Stimulated activated CD4-positive, alpha-beta T cell treated with anti-CD3 and anti-CD28 coated beads, TNF-alpha, amount 100 ng/mL, for 1 hour (primary cell): ENCODE measurements at places on chromosomes 16 and 17.

DNA sequence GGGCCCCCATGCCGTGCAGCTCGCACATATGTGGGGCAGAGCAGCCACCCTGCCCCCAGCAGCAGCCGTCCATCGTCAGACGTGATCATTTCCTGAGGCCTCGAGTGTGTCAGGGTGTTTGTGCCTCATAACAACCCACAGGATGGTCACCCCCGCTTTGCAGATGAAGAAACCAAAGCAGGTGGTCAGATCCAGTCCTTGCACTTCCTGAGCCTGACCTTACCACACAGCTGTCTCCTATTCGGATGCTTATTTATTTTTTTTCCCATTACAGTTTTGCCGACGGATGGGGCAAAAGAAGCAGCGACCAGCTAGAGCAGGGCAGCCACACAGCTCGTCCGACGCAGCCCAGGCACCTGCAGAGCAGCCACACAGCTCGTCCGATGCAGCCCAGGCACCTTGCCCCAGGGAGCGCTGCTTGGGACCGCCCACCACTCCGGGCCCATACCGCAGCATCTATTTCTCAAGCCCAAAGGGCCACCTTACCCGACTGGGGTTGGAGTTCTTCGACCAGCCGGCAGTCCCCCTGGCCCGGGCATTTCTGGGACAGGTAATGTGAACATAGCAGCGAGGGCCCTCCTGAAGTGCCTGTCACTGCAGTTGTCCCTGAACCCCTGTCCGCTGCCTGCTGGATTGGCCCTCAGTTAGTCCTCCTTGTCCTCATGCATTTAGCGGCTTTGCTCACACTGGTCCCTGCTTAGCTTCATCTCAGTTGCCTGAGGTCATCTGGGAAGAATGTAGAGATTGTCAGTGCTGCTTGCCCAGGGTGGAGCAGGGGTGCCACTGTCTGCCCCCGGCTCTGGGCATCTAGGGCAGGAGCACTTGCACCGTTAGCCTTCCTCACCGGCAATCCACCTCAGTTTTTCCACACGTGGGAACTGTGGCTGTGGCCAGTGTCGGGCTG is 1.4 kb downstream of the MPG start:
- DNase-seq = no peak

- no peak for DNase-seq
These were observed 3.3 kb downstream of the COL1A1 start for GRCh38 chr17:50198026-50198669.

- no peak for DNase-seq
These were observed 3.5 kb upstream of the ADGRG1 start for GRCh38 chr16:57624806-57625500.

DNA sequence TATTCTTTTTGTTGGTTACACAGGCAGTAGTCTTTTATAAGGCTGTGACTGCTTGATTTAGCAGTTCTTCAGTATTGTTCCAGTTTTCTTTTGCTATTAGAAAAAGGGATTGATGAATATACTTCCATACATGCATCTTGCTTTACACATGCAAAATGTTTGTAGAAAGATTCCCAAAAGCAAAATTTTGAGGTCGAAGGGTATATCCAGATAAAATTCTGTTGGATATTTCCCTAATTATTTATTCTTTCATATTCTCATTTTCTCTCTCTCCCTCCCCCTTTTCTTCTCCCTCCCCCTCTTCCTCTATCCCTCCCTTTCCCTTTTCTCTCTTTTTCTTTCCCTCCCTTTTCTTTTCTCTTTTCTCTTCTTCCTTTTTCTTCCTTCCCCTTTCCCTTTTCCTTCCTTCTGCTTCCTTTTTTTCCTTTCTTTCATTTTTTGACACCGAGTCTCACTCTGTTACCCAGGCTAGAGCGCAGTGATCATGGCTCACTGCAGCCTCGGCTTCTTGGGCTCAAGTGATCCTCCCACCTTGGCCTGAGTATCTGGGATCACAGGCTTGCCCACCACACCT is 46.9 kb upstream of the ADCY7 start:
- DNase-seq = no peak

- no peak for DNase-seq
These were observed 81.5 kb downstream of the GAS7 start for GRCh38 chr17:10116753-10117420.

DNA sequence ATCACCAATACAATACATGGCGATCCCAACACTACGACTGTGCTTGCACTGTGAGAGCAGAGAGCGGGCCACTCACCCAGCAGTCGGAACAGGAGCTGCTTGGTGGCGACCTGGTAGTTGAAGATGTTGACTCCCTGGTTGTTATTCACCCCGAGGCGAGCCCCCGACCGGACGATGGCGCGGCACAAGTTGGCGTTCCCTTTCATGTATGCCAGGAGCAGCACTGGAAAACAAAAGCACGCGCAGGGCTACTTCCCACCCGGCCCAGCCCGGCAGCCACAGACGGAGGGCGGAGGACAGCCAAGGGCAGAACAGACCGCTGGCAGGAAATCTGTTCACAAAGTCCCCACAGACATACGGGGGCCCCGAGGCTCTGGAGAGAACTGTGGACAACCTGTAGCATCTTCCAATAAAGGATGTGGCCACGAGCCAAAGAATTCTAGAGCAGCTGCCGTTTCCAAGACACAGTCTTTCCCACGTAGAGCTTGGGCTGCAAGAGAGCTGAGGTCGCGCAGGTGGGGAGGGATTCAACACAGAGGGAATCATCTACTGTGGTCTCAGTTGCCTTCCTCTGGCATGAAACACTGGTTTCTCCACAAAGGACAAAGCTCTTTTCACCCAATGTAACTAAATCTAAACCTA is 27.8 kb downstream of the CYB5D2 start:
- no peak for DNase-seq

DNA sequence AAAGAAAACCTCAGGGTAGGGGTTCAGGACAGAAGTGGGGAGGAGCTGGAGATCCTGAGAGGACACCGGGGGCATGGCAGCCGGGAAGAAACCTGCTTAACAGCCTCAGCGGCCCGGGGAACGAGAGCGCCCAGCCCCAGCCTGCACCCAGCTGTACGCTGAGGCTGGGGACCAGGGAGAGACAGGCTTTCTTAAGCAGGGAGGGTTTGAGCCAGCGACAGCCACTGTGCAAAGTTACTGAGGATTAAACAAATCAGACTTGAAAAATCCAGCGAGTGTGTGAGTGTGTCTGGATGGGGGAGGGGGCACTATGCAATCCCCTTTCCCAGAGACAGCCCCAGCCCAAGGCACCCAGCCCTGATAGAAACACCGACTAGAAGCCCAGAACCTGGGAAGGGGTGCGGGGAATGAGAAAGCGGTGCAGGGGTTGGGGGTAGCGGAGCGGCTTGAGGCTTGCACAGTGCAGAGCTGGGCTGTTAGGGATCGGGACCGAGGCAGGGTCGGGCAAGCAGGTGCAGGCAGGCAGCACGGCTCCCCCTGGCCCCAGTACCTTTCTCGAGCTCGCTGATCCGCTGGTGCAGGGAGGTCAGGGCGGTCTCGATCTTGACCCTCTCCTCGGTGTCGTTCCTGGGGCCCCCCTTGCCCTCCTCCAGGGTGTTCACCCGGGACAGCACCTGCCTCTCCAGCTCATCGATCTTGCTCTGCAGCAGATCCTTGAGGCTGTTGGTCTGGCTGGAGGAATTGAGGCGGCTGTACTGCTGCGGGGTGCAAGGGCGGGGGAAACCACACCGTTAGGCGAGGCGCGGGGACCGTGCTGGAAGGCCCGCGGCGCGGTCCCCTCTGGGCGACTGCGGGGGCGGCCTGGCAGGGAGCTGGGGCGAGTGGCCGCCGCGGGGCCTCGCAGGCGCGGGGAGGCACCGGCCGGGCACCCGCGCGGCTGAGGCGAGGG is 1.2 kb downstream of the NPTX1 start:
- no peak for DNase-seq

DNA sequence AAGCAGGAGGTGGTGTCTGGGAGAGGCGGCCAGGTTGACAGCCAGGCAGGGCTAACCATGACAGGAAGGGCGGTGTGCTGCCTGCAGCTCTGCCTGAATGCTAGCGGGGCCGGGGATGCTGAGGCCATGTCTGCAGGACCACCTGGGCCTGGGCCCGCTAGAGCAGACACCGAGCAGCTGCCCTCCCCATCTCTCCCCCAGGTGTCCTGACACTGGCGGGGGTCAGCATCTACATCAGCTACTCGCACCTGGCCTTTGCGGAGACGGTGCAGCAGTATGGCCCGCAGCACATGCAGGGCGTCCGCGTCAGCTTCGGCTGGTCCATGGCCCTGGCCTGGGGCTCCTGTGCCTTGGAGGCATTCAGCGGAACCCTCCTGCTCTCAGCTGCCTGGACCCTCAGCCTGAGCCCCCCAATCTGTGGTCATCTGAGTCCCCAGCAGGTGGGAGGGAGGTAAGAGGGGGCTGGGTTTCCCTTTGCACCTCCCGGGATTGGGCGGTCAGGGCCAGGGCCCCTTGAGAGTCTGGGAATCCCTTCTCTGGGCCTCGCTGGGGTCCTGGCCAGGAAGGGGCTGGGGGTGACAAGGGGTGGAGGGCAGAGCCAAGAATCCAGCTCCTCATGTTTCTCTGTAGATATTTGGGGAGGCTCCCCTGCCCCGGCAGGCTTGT is 7.5 kb downstream of the TMEM235 start:
- DNase-seq = no peak

GRCh38 chr17:59254742-59255141 is 34.4 kb downstream of the GDPD1 start:
- DNase-seq = no peak

DNA sequence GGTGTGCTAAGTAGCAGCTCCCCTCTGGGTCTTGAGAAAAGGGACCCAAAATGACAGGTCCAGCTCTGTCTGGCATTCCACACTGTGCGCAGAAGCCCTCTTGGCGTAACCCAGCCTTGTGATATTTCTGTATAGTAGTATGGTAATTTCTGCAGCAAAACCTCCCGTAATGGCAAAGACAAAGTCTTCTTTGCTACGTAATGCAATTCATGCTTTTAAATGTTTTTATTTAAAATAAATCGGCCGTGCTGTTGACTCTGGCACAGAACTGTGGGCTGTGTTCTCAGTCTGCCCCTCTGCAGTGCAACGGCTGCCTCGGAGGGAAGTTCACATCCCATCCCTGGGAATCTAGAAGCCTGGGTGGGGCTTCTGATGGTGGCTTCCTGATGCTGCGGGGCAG is 75.2 kb downstream of the ASIC2 start:
- no peak for DNase-seq

GRCh38 chr16:66014221-66014620 is 352.3 kb upstream of the CDH5 start:
- no peak for DNase-seq

DNA sequence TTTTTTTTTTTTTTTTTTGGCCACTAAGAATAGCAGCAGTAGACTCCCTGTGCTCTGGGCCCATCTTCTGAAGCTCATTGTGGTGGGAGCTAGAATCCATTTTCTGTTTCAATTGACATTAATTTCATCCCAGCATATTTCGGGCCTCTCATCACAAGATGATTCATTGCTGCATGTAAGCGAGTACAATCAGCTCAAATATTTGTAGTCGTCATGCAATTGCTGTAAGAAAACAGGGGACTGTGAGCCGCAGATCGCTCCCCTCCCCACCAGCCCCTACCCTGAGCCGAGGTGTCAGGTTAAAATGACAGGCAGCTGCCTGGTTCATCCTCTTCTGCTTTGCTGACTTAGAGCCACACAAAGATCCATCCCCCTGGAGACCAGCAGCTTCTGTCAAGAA is 358.8 kb upstream of the CDH5 start:
- DNase-seq = no peak

- DNase-seq = no peak
These were observed 303.4 kb downstream of the WWOX start for GRCh38 chr16:78402833-78403232.

DNA sequence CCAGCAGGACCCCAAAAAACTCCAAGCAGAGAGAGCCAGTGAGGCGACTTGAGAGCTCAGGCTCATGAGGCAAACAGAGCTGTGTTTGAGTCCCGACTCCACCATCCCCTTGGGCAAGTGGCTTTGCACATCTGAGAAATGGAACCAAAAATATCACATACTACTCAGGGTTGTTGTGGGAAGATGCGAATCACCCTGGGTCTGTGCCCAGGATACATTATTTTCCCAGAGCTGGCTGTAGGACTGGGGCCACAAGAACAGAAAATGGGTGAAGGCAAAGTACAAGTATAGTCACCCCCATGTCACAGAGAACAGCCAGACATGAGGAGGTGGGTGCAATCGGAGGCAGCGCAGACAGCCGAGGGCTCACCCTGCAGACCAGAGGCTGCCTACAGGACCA is 127.3 kb downstream of the GAS7 start:
- no peak for DNase-seq

DNA sequence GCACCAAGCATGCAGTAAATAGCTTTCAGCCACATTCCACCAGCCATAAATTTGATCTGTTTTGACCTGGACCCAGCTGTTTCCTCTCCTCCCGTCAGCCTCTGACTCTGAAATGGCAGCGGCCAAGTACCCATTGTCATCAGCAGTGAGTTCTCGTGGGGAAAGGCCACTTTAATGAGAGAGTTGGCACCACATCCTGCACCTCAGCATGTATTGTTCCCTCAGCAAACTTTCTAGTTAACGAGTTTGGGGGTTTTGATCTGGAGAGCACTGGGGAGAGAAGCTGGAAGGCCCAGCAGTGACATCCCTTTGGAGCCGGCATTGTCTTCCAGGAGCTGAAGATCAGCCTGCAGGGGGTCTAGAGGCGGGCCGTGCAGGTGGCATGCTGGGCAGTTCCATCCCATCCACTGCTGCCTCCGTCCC is 84.9 kb downstream of the RPA1 start:
- DNase-seq = no peak

- DNase-seq = no peak
These were observed 85.9 kb upstream of the TOB1 start for GRCh38 chr17:50952013-50952412.

DNA sequence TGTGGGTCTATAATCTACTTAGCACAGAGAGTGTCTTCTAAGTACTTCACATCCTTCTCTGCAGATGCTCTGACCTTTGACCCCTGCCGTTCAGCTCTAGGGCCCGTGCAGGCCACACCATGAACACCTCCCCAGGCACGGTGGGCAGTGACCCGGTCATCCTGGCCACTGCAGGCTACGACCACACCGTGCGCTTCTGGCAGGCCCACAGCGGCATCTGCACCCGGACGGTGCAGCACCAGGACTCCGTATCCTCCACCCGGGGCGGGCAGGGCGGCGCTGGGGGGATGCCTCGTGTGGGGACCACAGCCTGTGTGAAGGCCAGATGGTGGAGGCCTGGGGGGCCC is 686 bp downstream of the MLST8 start:
- DNase-seq = no peak

GRCh38 chr17:45871718-45872117 is 22.6 kb upstream of the MAPT start:
- no peak for DNase-seq

- DNase-seq = peak; percentile 22
These were observed 14.5 kb downstream of the GLIS2 start for GRCh38 chr16:4330277-4330874.

- DNase-seq = no peak
These were observed 2.3 kb upstream of the ELOB start for GRCh38 chr16:2779151-2779920.

DNA sequence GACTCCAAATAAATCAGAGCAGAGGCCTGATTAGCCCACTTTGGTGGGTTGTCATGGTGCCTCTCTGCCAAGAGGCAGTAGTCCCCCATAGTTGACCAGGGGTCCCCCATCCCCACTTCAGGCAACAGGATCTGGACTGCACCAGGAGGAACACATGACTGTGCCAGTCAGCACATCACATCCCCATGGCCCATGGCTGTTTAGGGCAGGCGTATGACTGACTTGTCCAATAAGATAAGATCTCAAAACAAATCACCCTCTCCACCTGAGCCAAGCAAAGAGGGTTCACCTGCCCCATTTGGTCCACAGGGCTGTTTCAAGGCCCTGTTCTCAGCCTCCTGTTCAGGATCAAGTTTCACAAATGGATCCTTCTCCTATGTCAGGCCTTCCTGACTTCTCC is 93.3 kb downstream of the C16orf78 start:
- DNase-seq = no peak

GRCh38 chr16:56337131-56337857 is 88.1 kb downstream of the AMFR start:
- DNase-seq = no peak
